Activated CD8-positive, alpha-beta memory T cell treated with anti-CD3 and anti-CD28 coated beads for 24 hours (primary cell): ENCODE measurements at places on chromosomes 4 and X.

DNA sequence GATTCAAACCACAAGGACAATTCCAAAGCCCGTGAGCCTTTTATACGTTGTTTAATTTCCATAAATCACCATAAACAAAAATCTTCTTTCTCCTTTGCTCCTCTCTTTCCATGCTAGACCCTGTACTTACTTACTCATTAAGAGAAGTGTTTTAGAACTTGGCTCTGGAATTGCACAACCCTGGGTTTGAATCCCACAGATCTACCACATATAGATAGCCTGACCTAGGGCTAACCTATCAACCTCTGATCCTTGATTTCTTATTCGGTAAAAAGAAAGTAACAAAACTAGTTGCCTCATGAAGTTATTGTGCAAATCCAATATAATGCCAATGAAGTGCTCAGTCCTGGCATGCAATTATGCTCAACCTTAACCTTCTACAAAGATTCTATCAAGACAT, 68.8 kb downstream of the ZAR1 start:
- DNase-seq, result no peak

DNA sequence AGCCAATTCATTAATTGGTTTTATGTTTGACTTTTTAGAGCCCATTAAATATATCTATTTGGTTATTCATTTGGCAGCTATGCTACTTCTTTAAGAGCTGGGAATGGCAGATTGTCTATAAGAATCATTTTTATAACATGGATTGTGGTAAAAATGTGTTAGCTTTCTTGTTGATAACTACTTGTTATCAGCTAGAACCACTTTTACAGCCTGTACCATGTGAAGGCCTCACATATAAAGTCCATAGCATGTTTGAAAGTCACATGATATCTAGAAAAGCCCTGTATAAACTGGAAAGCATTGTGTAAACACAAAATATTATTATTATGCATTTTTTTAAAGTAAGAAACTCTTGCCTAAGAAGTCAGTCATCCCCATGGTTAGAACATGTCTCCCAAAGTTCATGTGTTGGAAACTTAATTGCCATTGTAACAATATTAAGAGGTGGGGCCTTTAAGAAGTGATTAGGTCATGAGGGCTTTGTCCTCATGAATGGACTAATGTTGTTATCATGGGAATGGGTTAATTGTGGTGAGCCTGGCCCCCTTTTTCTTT, 110.9 kb upstream of the BMP2K start:
- no peak for DNase-seq

GRCh38 chrX:20056704-20057103, 60.0 kb downstream of the MAP7D2 start:
- DNase-seq, result no peak

DNA sequence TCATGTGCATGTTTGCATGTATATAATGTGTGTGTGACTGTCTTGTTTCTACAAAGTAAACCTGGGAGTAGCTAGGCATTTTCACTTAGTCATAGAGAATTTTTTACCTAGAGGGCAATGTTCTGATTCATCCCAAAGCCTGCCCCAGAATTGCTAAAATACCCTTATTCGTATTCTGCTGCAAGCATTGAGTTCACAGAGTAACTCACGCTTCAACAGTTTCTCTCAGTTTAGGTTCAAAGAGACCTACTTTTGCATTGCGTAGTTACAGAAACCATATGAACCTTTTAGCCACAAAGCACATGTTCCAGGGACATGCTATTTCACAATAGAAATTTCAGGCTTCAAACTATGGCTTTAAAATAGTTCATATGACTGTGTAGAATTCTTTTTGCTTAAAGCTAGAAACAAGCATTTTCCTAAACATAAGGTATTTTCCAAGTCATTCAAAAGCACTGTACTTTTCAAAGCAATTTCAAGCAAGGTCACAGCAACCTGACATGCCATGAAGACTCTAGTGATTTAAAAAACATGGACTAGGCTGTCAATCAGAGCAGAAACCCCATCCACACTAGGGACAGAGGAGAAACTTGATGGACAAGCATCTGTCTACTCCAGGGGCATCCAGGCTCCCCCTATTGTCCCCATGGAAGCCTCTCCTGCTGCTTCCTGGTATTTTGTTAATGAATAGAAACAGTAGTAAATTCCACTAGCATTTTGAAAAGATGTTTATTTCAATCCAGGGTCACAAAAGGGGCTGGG, 81.5 kb upstream of the MAPK10 start:
- DNase-seq, result no peak

DNA sequence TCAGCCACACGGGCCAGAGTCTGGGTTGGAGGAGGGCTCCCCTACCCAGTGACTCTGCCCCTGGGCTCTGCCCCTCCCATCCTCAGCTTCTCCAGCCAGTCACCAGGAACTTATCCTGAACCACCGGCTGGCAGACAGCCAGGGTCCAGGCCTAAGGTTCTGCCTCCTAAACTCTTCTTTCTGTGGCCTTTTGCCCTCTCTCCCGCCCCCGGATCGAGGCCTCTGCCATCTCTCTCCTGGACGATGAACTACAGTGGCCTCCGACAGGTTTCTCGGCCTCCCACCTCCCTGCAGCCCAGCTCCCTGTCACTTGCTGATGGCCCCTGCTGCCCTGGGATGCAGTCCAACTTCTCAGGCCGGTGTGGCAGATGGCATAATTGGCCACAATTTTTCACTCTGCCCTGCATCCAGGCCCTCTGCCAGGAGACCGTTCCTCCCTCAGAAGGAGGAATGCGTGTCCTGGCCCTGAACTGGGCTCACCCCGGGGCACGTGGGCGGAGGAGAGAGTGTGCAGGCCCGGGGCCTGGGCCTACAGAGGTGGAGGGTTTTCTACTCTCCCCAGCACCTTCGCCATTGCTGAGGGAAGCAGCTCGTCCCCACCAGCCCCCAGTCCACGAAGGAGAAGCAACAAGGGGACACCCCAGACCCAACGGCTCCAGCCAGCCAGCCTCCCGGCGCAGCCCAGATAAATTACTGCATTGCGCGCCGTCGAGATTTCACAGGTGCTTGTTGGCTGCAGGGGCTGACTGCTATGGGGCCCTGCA, 81.9 kb upstream of the LRPAP1 start:
- DNase-seq, result no peak

- DNase-seq, result no peak
Measured at GRCh38 chrX:34381241-34381640, 249.1 kb upstream of the FAM47A start.

- no peak for DNase-seq
Measured at GRCh38 chrX:48492293-48492910, 16.4 kb upstream of the PORCN start.

- no peak for DNase-seq
Measured at GRCh38 chrX:149715468-149715867, 3.6 kb downstream of the MAGEA11 start.

GRCh38 chrX:37906357-37906756, 59.0 kb upstream of the DYNLT3 start:
- no peak for DNase-seq

- no peak for DNase-seq
Measured at GRCh38 chr4:78781924-78782323, 5.8 kb downstream of the BMP2K start.

DNA sequence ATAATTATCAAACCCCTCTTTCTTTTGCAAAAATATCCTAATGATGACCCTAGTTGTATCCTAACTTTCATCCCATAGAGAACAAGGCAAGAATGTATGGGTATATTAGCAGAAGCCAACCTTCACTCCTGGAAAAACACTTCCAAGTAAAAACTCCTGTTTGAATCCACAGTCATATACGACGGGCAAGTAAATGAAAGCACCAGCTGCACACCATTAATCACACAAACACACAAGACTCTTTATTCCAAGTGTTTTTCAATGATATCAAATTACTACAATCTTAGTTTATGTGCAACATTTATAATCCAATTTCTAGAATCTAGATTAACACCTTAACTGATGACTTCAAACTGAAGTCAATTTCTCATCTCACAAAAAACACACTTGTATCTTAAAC, 22.9 kb downstream of the ACSL4 start:
- DNase-seq, result no peak
